ENCODE measurements at places on chromosomes 16 and 17.

DNA sequence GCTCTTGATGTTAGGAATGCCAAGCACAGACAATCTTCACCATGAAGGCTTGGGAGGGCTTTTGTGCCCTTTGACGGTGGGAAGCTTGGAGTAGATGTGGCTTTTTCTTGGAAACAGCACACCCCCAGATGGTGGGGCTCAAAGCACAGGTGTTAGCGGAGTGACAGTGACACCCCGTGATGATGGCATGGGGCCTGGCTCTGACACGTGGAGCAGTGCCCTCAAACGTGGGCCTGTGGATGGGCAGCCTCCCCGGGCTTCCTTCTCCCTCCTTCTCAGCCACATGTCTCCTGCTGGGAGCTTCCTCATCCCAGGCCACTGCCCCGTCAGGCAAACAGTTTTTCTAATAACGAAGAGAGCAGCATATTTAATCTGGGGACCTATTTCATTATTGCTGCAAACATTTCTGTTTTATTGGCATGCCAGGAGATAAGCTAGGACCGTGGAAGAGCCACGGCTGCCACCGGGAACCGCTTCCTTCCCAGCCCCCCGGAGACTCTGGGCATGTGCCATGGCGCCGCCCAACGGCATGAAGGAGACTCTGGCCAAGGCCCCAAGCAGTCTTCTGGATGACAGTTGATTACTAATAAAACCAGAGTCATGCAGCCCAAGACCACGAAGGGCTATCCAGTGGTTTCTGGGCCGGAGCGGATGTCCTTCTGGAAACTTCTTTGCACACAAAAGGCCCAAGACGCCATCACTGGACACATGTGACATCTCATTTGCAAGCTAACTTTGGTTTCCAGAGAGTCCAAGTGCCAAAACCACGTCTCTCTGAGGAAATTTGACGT lies 280.3 kb upstream of the FOXF1 start:
- no peak for DNase-seq

- no peak for DNase-seq
These were observed 343.2 kb downstream of the HAPSTR1 start for GRCh38 chr16:9434659-9435058.

GRCh38 chr16:60907645-60908044 lies 1128.6 kb downstream of the CDH8 start:
- DNase-seq, result no peak

GRCh38 chr17:19460700-19461099 lies 49.7 kb downstream of the RNF112 start:
- DNase-seq, result no peak

DNA sequence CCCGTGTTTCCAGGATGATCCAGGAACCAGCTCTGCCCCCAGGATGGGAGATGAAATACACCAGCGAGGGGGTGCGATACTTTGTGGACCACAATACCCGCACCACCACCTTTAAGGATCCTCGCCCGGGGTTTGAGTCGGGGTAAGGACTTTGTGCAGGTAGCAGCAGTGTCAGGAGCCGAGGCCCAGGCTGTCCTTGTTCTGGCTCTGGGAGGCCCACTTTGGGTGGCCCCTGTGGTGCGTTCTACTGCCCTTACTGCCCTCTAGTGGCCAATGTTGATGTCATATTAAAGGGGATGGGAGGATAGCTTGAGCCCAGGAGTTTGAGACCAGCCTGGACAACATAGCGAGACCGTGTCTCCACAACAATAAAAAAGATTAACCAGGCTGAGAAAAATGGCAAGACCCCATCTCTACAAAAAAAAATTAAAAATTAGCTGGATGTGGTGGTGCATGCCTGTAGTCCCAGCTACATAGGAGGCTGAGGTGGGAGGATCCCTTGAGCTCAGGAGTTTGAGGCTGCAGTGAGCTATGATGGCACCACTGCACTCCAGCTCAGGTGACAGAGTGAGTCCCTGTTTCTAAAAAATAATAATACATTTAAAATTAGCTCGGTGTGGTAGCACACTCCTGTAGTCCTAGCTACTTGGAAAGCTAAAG lies 20.9 kb upstream of the CLEC18A start:
- no peak for DNase-seq

DNA sequence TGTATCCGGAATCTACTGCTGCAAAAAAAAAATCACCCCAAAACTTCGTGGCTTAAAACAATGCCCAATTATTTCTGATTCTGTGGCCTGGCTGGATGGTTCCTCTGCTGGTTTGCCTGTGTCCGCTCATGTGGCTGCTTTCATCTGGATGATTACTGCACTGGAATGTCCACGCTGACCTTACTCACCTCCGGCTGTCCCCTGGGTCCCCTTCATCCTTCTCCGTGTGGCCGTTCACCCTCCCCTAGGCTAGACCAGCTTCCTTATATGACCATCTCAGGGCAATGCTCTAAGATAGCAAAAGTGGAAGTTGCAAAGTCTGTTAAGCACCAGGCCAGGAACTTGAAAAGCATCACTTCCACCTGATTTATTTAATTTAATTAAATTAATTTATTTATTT lies 31.4 kb upstream of the SPNS2 start:
- no peak for DNase-seq

DNA sequence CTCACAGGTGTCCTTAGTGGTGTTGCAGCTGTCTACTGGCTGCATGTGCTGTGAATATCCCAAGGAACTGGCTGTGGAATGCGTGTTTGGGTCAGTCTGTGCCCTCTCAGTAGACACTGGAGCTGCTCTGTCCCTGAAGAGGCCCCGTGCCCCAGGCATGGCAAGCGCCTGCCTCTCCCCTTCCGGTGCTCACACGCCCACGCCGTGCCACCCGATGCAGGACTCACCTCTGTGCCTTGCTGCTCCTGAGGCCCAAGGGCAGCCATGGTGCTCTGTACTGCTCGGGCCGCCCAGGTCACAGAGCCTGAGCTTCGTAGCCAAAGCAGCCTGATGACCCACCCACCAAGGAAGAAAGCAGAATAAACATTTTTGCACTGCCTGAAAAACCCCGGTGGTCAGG lies 10.0 kb downstream of the RGS11 start:
- DNase-seq, result no peak

- no peak for DNase-seq
These were observed 274.2 kb upstream of the SOX9 start for GRCh38 chr17:71846561-71847110.

GRCh38 chr16:78650339-78651074 lies 551.1 kb downstream of the WWOX start:
- DNase-seq, result no peak

DNA sequence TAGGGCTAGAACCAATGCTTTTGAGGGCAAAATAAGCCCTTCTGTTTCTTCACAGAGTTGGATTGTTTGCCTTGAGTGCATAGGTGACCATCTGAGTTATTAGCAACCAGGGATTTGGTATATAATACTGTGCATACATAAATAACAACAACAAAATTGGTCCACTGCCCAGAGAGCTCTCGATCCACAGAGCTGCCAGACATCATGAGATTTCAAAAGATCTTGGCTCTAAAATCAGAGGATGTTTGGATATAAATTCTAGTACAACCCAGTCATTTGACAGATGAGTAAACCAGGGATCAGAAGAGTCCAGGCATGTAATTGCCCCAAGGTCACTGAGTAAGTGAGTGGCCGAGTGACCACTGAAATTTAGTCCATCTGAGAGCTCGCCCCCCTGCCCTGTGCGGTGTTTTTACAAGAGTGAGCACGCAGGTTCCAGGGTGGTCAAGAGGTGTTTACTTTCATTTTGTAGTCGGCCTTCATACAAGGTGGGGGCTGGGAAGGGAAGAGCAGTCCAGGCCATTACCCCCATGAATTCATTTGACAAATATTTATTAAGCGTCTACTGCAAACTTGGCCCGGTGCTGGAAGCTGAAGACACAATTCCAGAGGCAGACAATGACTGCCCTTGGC lies 1.8 kb upstream of the MT2A start:
- no peak for DNase-seq

DNA sequence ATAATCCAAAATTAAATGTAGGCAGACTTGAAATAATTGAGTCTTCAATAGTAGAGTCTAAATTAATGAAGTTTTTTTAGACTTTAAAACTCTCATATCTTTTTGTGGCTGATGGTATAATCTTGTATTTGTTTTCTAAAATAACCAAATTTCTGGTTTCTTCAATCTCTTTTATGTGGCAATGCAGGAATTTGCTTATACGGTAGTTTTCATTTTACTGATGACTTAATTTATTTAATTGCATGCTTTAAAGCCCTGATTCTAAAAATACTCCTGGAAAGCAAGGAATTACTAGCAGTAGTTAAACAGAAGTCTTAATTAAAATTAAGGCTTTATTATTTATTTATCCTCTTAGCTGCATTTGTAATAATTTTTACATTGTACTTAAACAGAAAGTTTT lies 15.4 kb downstream of the MRTFB start:
- no peak for DNase-seq

- DNase-seq, result no peak
These were observed 70.9 kb downstream of the ENGASE start for GRCh38 chr17:79145548-79145947.

DNA sequence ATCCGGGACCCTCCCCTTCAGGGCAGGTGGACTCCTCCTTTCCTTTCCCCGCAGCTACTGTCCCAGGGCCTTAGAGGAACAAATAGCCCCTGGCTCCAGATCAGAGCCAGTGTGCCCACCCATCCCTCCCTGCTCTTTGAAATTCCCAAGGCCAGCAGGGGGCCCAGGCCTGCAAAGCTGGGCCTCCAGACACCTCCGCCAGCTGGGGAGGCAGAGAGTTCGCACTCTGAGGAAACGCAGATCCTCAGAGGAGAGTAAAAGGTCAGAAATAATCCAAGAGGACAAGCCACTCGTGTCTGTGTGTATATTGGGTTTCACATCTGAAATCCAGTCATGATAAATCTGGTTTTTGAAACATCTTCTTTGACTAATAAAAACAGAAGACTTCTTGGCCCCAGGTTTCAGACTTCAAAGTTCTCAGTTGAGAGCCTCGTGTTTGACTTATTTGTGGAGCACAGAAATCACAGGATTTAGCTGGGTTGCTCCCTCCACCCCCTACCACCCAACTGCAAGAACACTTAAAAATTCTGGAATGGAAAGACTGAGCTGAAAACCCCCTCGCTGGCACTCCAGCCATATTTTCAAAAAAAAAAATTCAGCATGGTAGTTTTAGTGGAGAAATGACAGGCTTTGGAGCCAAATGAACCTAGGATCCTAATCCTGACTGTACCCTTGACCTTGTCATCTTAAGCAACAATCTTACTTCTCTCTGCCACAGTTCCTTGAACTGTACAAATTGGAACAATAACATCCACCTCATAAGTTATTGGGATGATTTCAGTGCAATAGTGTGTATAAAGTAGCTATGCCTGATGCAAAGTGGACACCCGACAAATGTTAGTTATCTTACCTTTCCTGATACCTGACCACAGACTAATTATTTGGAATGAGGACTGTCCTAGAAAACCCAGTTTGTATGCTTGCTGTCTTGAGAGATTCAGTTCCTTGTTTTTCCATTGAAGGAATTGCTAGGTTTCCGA lies 44.5 kb upstream of the TBX2 start:
- no peak for DNase-seq

DNA sequence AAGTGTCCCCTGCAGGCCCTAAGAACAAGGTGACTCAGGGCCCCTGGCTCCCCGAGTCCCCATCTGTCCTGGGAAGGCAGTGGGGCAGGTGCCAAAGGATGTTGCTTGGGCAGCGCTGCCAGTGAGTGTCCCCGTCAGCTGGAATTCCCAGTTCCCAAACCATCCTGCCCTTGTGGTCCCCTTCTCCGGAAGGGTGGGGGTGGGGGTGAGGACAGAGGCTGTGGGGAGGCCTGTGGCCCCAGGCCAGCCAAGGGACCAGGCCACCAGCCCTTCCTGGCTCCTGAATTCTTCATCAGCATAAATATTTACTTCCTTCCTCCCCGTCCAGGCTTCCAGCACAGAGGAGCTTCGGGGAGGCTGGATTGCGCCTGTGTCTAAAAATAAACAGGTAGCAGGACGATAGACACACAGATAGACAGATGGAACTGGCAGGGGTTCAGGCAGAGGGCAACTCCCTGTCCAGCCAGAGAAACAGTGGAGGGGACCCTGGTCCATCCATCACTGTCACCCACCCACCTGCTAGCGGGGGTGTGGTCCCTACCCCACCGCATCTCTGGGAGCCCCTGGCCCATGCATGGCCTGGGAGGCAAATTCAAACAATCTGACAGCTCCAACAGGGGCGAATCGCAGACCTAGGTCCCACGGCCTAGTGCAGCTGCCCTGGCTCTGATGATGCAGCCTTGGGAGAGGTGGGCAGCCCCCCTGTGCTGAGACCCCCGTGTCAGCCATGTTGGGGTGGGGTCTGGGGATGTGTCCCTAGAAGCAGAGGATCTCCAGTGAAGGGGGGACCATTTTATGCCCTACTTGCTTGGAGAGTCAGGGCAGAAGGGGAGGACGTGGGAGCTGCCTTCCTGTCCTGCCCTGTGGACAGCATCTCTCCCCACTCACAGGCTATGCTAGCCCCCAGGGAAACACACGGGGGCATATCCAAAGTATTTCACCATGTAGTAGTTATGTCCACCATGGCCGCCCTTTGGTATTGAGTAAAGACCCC lies 13.2 kb downstream of the GLIS2 start:
- no peak for DNase-seq

DNA sequence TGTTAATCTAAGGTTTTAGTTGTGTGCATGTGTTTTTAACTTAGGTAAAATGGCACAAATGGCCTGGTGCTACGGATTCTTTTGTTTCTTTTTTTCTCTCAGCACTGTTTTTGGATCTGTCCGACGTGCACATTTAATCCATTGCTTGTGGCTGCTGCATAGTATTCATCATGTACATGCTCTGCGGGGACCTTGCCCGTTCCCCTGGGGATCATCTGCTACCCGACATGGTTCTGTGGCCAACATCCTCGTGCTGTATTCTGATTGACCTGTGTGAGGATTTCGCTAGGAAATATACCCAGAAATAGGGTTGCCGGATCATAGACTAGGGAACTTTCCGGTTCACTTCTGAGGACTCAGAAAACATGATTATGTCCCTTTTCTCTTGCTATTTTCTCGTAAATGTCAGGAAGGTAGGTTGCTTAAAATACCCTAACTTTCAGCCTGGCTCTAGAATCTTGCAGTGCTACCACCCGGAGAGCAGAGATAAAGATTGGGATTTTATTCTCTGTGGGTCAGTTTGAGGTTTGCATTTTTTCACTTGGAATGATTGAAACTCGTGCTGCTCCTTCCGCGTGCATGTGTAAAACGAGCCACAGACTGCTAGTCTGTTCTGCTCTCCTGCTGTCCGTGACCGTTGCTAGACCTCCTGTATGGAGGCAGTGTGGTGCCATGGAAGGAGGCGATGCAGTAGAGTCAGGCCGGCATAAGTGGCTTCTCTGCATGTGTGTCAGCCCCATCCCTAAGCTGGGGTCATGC lies 42.9 kb downstream of the LDHD start:
- no peak for DNase-seq
